Activated B cell treated with CpG ODN at 0.5 μM for 24 hours (primary cell): ENCODE measurements at places on chromosomes 5 and 9.

DNA sequence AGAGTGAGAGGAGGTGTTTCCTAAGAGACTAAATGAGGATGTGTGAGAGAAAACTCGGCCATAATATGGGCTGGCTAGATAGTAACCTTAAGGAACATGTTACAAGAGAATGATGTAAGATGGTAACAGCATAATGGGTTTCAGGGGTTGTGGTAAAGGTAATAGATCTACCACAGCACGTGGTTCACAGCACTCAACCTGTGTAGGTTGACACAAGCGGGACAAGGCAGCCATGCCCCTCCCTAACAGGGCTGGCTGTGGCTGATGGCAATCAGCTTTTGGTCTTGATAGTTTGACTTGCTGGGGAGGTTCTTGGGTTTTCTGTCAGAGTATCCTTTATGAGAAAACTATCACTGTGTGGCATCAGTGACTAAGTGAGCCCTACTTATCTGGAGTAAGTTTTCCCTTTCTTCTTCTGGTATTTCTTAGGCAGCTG is 138.6 kb downstream of the TRIO start:
- no peak overlapping the region for H3K4me3 ChIP-seq
- peaks cover 54% of the 10 kb centered on the region for H3K36me3 ChIP-seq
- H3K4me1 ChIP-seq, result peaks cover 42% of the 10 kb centered on the region
- no peak for DNase-seq

- no peak overlapping the region for H3K27ac ChIP-seq
- no peaks in the 10 kb centered on the region for H3K36me3 ChIP-seq
- no peak overlapping the region for H3K4me3 ChIP-seq
Observed at GRCh38 chr9:126403397-126403796, 76.8 kb downstream of the MVB12B start.

- H3K4me3 ChIP-seq, result no peak overlapping the region
- H3K27ac ChIP-seq, result no peak overlapping the region
- no peaks in the 10 kb centered on the region for H3K27me3 ChIP-seq
- DNase-seq, result no peak
- no peaks in the 10 kb centered on the region for H3K36me3 ChIP-seq
Observed at GRCh38 chr5:111628901-111629300, 116.6 kb upstream of the STARD4 start.

DNA sequence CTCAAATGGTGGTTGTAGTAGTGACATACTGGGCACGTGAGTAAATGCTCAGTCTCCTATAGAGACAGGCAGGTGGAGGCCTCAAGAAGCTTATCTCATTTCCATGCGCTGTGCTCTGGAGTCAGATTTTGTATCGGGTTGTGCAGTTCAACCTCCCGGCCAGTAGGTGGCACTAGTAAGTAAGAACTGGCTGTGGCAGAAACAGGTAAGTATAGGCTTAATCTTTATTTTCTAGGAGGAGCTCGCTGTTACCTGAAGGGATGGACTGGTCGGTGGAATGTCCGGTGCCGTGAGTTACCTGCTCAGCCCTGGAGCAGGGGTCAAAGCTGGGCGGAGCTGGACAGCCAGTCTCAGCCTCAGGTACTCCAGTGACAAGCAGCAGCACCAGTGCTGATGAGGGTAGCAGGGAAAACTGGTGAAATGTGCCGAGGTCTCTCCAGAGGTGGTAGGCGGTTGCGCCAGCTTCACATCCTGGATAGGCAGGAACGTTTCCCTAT is 880.1 kb upstream of the SEMA6A start:
- no peaks in the 10 kb centered on the region for H3K36me3 ChIP-seq
- H3K27ac ChIP-seq, result no peak overlapping the region

- no peaks in the 10 kb centered on the region for H3K27me3 ChIP-seq
- H3K4me3 ChIP-seq, result no peak overlapping the region
- H3K27ac ChIP-seq, result no peak overlapping the region
- no peak for DNase-seq
- H3K4me1 ChIP-seq, result no peaks in the 10 kb centered on the region
Observed at GRCh38 chr9:18569941-18570630, 96.1 kb downstream of the ADAMTSL1 start.

GRCh38 chr5:167709625-167710024 is 581.8 kb upstream of the WWC1 start:
- H3K4me3 ChIP-seq, result no peak overlapping the region
- no peak overlapping the region for H3K27ac ChIP-seq
- no peak for DNase-seq

- DNase-seq, result no peak
- H3K36me3 ChIP-seq, result no peaks in the 10 kb centered on the region
- H3K4me1 ChIP-seq, result no peaks in the 10 kb centered on the region
- no peaks in the 10 kb centered on the region for H3K27me3 ChIP-seq
- no peak overlapping the region for H3K27ac ChIP-seq
- no peak overlapping the region for H3K4me3 ChIP-seq
Observed at GRCh38 chr9:27770541-27770940, 197.3 kb upstream of the C9orf72 start.

- no peak overlapping the region for H3K4me3 ChIP-seq
- no peak overlapping the region for H3K27ac ChIP-seq
- H3K4me1 ChIP-seq, result no peaks in the 10 kb centered on the region
- peaks cover 2% of the 10 kb centered on the region for H3K27me3 ChIP-seq
Observed at GRCh38 chr9:84804951-84805694, 135.6 kb downstream of the NTRK2 start.

DNA sequence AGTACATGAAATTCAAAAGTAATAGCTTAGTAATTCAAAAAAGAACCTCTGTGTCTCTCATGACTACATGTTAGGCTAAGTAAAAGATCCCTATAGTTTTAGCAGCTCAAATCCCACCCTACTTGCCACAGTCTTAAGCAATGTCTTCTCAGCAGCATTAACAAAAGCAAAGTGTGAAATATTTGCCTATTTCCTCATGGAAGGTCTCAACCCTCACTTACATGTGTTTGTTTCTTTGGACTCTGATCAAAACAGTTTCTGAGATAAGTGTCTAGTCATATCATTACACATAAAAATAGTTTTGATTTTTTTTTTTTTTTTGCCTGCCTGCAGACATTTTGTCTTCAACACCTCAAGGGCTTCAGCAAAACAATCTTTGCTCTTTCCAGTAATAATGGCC is 310.5 kb downstream of the CETN3 start:
- no peak for DNase-seq
- H3K36me3 ChIP-seq, result no peaks in the 10 kb centered on the region
- no peaks in the 10 kb centered on the region for H3K27me3 ChIP-seq
- H3K4me3 ChIP-seq, result no peak overlapping the region

DNA sequence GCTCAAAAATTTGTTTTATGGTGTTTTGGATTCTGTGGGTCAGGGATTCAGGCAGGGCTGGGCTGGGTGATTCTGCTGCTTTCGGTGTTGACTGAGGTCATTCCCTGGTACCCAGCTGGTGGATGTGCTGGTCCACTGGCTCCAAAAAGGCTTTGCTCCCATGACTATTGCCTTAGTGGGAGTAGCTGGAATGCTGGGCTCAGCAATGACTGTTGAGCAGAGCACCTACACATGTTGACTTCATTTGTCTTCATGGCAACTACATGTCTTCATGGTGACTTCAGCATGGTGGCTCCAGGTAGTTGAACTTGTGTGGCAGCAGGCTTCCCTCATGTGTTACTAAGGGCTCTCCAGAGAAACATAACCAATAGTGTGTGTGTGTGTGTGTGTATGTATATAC is 297.2 kb downstream of the DOCK8 start:
- H3K36me3 ChIP-seq, result no peaks in the 10 kb centered on the region
- H3K27ac ChIP-seq, result no peak overlapping the region
- no peak overlapping the region for H3K4me3 ChIP-seq
- no peaks in the 10 kb centered on the region for H3K4me1 ChIP-seq
- DNase-seq, result no peak

GRCh38 chr5:106759581-106759980 is 911.2 kb downstream of the EFNA5 start:
- no peaks in the 10 kb centered on the region for H3K27me3 ChIP-seq
- DNase-seq, result no peak

DNA sequence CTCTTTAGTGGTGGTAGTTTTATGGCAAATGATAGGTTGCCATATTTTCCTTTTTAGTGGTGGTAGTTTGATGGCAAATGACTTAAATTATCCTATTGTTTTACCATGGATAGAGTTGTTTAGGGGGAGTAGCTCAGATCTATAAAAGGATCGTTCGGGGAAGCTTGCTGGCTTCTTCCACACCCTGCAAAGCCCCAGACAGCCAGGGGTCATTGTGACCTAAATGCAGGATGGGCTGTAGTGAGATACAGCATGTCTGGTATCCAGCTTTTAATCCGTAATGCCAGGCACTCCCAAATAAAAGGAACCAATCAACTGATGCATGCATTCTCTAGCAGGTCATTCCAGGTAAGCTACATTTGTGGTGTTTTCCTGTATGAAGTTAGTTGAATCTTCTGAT is 67.1 kb downstream of the PRR16 start:
- no peaks in the 10 kb centered on the region for H3K4me1 ChIP-seq
- no peak overlapping the region for H3K27ac ChIP-seq
- no peak overlapping the region for H3K4me3 ChIP-seq
- no peaks in the 10 kb centered on the region for H3K36me3 ChIP-seq
